H7 (cell line): ENCODE measurements at places on chromosomes 1 and 21. TPM values are rescaled to one million over a fixed set of nuclear protein-coding genes. Genes with fewer than 3 reads are reported as not detected.

Gene C8A
- total RNA-seq: not detected in 2 replicates

Gene RGS7
- 1.6 and 2.5 TPM in 2 replicates for total RNA-seq

Gene RPE65
- total RNA-seq: not detected in 2 replicates

Gene KIAA0040
- 10.2 and 10.6 TPM in 2 replicates for total RNA-seq

Gene TSPAN2
- 5.1 and 5.3 TPM in 2 replicates for total RNA-seq

Gene GPR3
- total RNA-seq: 5.8 and 8.5 TPM in 2 replicates

Gene ITLN2
- total RNA-seq: 2.7 and 5.2 TPM in 2 replicates

Gene HIVEP3
- total RNA-seq: 1.8 and 1.9 TPM in 2 replicates

Gene TRIM46
- total RNA-seq: 9.9 and 11.1 TPM in 2 replicates

Gene FRRS1
- 9.1 and 10.3 TPM in 2 replicates for total RNA-seq

Gene SVBP
- total RNA-seq: 45.4 and 65.2 TPM in 2 replicates

Gene TPTE
- total RNA-seq: not detected in 2 replicates

Gene PERM1
- total RNA-seq: not detected in 2 replicates

Gene ICOSLG
- total RNA-seq: 0.96 and 1.6 TPM in 2 replicates

Gene RAB4A
- 47.0 and 60.7 TPM in 2 replicates for total RNA-seq

Gene FCRL4
- not detected in 2 replicates for total RNA-seq

Gene DCST2
- total RNA-seq: 0.31 and 1.5 TPM in 2 replicates

Gene KLHDC7A
- 11.2 and 17.8 TPM in 2 replicates for total RNA-seq

Gene FAM177B
- not detected in 2 replicates for total RNA-seq

Gene NPR1
- total RNA-seq: 8.7 and 10.7 TPM in 2 replicates

Gene FCER1A
- not detected in 2 replicates for total RNA-seq

Gene KRTAP21-2
- not detected in 2 replicates for total RNA-seq

Gene LMO4
- 175 and 192 TPM in 2 replicates for total RNA-seq

Gene KCNA3
- 0.48 and 0.59 TPM in 2 replicates for total RNA-seq

Gene ESPN
- total RNA-seq: 8.7 and 9.3 TPM in 2 replicates

Gene TCHH
- not detected in 2 replicates for total RNA-seq

Gene MMEL1
- total RNA-seq: 1.3 and 3.0 TPM in 2 replicates

Gene OPRD1
- 0.52 and 0.81 TPM in 2 replicates for total RNA-seq

Gene ARMH1
- 0.62 TPM in 1 of 2 replicates, not detected in the other for total RNA-seq

Gene GNAT2
- total RNA-seq: not detected in 2 replicates

Gene PRDM16
- 0.69 and 1.1 TPM in 2 replicates for total RNA-seq

Gene RNPC3
- total RNA-seq: 16.0 and 22.8 TPM in 2 replicates

Gene CBR3
- 8.3 and 12.1 TPM in 2 replicates for total RNA-seq

Gene KRTAP21-3
- not detected in 2 replicates for total RNA-seq

Gene PGLYRP3
- not detected in 2 replicates for total RNA-seq

Gene TNFRSF4
- 0.07 and 0.89 TPM in 2 replicates for total RNA-seq

Gene TMEM53
- 6.0 and 9.0 TPM in 2 replicates for total RNA-seq

Gene GOLT1A
- total RNA-seq: 0.76 and 1.0 TPM in 2 replicates

Gene PADI3
- 1.2 and 4.1 TPM in 2 replicates for total RNA-seq

Gene OR2T35
- total RNA-seq: not detected in 2 replicates

Gene AMPD1
- total RNA-seq: 0.10 TPM in 1 of 2 replicates, not detected in the other

Gene AADACL3
- total RNA-seq: 0.22 and 0.28 TPM in 2 replicates

Gene LEFTY1
- 2,746 and 3,860 TPM in 2 replicates for total RNA-seq

Gene PFKFB2
- total RNA-seq: 12.7 and 16.6 TPM in 2 replicates

Gene SZT2
- total RNA-seq: 12.2 and 19.0 TPM in 2 replicates

Gene TCHHL1
- total RNA-seq: not detected in 2 replicates
